AG09309 (cell line): ENCODE measurements at places on chromosomes 6 and 20.
A peak's percentile ranks its signal among the peaks of the same experiment; 100 is the strongest.

- DNase-seq = no peak
These were observed 306.3 kb upstream of the IRAK1BP1 start for GRCh38 chr6:78561015-78561414.

DNA sequence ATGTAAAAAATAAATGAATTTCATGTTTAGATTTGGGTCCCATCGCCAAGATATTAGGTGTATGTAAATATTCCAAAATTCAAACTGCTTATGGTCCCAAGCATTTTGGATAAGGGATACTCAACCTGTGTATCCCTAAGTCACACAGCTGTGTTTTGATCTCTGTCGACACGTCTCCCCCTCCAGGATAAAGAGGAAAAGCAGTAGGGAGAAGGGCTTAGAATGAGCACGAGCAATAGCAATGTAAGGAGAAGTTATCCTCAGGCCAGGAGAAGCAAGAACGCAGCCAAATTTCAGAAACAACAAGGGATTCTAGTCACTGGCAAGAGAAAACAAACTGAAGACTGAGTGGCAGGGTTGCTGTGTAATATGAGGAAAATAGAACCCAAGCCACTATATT lies 181.2 kb downstream of the AIG1 start:
- no peak for DNase-seq

GRCh38 chr6:142857796-142858555 lies 87.0 kb downstream of the HIVEP2 start:
- no peak for DNase-seq

DNA sequence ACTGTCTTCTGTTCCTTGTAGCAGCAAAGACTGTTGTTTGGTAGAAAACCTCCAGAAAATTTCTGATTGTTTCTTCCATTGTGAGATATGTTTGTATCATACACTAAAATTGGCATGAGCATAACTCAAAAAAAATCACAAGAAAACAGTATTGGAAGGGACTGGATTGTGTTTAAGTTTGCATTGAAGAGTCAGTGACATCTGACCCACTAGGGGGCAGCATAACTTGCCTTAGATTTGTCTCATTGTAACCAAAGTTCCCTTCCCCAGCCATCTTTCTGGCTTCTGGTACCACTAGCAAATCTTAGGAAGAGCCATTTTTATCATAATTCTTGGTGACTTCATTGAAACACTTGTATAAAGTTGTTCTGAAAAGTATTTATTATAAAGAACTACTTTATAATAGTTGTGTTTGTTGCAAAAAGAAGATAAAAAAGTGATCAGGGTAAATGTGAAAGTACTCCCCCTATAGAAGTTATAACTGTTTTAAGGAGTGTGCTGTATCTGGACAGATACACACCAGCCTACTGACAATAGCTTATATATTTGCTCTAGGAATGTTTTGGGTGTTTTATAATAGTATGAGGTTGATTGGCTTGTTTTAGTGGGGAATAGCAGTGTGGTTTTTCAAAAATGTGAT lies 7.7 kb downstream of the CSTF1 start:
- peak; percentile 46 for DNase-seq

DNA sequence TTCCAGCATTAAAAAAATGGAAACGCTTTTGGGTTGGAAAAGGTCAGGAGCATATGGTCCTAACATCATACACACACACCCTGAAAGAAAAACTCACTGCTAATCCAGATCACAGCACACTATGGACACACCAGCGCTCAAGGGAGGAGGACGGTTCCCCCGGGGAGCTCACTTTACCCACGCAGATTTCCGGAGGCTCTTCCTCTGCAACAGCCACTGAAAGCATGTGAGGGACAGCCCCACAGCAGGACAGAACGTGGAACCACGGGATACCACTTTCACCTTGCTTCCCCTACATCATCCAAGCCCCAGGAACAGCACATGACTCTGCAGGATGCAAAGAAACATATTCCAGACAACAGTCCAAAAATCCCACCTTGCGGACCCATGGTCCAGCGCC lies 13.2 kb downstream of the SNHG17 start:
- DNase-seq = no peak

- DNase-seq = no peak
These were observed 579.5 kb downstream of the TFAP2B start for GRCh38 chr6:51398064-51398705.

DNA sequence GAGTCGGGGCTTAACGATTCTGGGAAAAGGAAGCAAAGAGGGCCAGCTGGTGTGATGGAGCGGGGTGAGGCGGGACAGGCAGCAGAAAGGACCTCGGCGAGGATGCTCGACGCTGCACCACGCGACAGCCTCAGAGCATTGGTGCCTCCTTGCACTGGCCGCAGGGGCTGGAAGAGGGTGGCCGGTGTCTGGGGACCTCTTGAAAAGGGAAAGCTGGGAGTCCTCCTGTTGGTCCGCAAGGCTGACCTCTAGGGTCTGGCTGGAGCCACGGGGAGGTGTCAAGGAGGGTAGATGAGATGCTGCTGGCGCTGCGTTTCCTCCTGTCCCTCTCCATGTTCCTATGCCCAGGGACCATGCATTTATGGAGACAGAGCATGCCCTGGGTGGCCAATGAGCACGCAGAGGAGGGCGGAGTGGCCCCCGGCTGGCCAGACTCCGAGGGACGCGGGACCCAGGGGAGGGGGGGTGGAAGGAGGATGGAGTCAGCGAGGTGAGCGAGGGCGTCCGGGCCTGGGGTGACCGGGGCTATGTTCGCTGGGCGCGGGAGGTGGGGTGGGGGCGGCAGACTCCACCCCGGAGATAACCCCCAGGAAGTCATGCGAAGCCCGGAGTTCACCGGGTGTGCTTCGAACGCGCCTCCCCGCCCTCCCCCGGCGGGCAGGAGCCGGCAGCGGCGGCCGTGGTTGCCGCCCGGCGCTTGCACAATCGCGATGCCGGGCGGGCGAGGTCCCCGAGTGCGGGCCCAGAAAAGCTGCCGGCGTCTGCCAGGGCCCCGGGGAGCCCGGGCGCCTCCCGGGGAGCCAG lies at the start of gene CYP24A1:
CYP24A1 (minus strand) TSS at position 334 of the 804 bp plus-strand sequence. CDS start 407 bp downstream, outside the sequence.
- DNase-seq = no peak

DNA sequence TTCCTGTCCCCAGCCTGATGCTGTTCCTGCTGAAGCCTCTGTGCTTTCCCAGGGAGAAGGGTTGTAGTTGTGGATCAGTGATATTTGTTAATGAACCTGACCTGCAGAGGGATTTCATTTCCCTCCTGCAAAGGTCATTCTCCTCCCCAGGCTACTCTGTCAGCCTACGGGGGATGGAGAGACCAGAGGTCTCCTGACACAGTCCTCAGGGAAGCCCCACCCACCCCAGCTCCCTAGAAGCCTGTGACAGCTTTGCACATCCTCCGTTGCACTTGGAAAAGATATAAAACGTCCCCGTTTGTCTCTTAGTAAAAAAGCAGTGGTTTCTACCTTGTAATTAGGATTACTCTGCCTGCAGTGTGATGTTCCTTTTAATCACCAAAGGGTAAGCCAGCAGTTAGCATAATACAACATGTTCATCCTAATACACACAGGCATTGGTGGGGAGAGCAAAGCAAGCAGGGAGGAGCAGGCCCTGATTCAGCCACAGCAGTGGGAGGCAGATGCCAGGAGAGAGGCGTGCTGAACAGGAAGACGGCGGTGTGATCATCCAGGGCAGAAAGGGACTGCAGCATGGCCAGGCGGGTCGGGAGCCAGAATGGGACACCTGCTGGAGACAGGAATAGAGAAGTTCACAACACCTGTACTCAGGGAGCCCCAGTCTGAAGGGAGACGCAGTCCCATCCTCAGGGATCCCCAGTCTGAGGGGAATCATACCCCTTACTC lies 293.5 kb downstream of the LRFN2 start:
- DNase-seq = no peak

DNA sequence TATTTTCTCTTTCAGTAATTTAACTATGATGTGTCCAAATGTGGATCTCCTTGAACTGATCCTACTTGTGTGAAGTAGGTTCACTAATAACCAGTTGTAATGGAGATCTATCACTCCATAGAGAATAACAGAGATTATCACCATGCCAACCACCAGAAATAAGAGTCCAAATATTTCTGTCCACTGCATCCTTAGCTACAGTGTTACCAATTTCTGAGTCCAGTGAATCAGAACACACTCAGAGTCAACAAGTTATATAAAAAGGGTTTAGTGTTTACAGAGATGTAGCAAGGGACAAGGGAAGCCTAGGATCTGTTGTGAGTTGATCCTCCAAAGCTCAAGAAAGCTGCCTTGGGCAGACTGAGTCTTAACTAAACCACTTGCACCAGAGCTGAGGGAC lies 882.8 kb downstream of the TBC1D32 start:
- no peak for DNase-seq

GRCh38 chr6:5280920-5281319 lies 19.6 kb downstream of the FARS2 start:
- DNase-seq = no peak

- DNase-seq = no peak
These were observed 6.5 kb upstream of the ZSCAN9 start for GRCh38 chr6:28218312-28219248.

GRCh38 chr6:109091314-109092024 lies 3.2 kb downstream of the SESN1 start:
- no peak for DNase-seq

DNA sequence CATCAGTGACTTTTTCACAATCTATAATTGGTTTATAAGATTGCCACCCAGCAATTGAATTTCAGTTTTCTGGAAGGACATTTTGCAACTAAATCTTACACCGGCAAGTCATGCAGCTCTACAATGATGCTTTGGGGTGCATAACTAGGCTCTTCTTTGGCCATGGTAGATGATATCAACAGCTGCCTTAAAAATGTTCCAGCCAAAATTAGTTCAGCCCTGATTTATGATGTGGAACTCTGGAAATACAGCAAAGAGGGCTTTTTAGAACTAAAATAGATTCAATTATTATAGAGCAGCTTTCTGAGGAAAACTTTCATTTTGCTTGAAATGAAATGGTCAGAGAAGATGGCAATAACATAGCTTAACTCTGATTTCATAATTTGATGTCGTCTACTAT lies 18.4 kb upstream of the MCM9 start:
- no peak for DNase-seq

DNA sequence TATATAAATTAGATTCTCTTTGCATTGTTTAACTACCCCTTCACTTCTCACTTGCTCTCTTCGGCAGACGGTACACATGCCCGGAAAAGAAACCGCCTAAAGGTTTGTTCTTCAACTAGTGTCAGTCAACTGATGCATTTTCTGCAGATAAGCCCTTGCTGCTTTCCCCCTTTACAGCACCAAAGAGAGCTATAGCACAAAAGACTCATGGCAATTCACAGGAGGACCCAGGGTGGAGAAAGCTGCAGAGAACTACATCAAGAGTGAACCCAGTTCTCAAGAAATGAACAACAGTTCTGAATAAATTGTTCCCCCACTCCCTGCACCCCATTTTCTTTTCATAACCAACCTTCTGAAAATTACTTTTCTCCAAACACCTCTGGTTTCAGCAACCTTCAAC lies 8.9 kb downstream of the CD164 start:
- no peak for DNase-seq

GRCh38 chr6:68880050-68880813 lies 245.2 kb downstream of the ADGRB3 start:
- no peak for DNase-seq

DNA sequence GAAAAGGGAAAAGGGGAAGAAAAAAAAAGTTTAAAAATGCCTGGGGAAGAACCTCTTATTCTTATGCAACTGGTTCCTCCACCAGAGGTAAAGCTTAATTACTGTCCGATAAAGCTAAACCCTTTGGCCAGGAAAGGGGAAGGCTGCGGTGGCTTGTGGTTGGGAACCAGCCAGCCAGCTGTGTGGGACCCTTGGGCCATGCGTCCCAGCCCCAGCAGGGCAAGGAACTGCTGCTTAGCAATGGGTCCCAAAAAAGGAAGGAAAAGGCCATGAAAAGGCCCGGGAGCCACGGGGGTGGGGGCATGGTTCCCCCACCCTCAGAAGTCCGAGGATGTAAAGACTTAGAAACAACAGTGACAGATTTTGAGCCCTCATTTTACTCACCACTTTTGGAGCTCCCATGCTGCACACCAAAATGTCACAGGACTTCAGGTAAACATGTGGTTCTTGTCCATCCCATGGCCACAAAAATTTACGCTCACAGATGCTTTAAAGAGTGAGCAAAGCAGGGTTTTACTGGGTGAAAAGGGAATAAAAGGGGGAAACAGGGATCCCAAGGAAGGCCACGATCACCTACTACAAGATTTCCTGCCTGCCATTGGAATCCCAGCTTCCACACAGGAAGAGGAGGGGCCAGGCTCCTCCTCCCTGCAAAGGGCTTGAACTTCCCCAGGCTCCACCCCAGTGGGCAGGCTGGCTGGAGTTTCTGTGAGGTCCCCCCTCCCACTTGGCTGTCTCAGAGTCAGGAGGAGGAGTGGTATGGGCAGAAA lies 1234.7 kb upstream of the GJE1 start:
- no peak for DNase-seq

DNA sequence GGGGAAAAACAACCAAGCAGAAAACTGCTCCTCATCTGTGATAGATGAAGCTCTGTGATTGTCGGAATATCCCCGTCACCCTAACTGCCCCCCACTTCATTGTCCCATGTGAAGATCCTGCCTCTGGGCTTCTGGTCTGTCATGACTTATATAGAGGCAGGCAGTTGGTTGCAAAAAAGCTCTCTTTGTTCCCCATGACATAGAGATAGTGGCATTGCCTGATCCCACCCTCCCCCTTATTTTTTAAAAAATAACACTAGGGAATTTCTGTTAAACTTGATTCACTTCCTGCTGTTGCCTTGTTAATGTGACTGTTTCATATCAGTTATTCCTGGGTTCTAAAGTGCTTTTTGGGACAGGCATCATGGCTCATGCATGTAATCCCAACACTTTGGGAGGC lies 203.1 kb downstream of the JARID2 start:
- no peak for DNase-seq

DNA sequence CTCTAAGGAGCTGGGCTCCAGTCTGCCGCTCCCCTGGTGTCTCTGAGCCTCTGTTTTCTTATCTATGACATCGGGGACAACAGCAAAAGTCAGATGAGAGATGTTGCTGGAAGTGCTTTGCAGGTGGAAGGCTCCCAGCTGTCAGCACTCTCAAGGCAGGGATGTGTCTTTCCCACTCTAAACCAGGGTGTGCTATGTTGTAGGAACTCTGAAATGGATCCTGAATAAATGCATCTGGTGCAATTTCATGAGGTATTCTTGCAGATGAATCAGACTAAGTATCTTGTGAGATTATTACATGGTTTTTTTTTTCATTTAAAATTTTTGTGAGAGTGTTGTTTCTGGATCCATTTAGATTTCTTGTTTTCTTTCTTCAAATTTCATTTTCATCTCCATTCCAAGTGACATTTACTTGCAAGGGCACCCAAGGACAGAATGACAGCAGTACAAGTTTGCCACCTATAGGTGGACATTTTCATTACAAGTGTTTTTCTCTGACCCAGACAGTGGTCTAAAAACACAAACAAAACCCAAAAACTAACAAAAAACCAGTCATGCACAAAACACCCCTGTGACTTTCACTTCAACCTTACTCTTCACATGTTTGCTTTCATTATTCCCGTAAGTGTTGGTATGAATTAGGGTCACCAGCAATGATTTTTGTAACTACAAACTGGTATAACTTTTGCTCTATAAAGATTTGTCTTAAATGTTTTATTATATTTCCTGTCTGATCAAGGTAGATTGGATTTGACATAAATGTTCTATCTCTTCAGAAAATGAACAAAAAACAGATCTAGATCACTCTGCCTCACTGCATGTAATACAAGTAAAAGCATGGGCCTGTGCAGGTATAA lies 14.7 kb upstream of the SIM1 start:
- no peak for DNase-seq
